ENCODE measurements at places on chromosomes 3 and 15.

DNA sequence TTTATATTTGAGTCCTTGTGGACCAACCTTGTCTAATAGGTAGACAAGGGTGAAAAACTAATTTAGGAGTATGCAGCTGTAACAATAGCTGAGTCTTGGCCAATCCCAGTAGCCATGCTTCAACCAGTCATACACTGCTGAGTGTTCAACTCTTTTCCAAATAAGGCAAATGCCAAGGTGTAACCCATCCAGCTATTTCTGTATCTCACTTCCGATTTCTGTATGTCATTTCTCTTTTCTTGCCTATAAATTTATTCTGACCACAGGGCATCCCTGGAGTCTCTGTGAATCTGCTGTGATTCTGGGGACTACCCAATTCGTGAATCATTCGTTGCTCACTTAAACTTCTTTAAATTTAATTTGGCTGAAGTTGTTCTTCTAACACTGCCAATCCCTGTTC is 93.2 kb downstream of the MAGI1 start:
- no peak for DNase-seq

- DNase-seq: no peak
These were observed 142.9 kb downstream of the LRRK1 start for GRCh38 chr15:101062063-101062462.

DNA sequence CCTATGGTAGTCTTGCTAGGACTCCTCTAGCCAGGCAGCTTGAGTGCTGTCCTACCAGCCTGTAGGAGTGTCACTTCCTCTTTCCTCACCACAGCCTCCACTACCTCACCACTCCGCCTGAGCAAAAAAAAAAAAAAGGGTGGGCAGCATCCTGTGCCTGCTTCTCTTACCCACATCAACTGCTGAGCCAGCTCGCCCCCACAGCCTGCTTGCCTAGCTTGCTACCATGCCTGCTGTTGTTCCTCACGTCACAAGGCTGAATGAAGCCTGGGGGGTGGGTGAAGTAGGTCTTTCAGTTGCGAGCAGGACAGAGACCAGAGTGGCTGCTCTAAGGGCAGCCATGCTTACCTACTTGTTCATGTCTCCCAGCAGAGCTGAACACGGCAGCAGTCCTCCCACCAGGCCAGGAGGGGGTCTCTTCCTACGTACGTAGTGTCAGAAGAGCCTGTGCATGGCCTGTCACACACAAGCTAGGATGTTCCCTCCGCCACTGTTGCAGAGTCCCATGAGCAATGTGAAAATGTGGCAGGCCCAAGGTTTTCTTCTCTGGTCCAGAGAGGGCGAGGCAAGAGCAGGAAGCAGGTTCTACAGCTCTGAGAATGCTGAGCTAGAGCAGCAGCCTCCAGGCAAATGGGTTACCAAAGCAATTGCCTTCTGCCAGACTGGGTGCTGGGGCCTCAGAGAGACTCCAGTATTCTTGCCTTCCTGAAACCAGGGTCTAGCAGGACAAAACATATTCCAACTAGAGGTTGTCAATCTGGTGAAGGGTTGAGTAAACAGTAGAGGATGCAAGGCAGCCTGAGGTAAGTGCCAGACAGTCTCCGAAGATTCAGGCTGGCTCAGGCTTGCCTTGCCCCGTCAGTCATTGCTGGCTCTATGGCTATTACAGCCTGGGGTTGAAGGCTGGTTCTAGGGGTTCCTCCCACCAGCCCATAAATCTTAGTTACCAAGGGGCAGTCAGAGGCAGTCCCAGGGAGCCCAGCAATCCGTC is 8.1 kb downstream of the PPM1M start:
- DNase-seq: peak; percentile 61

GRCh38 chr15:64507293-64507802 is 47.0 kb downstream of the ZNF609 start:
- peak; percentile 26 for DNase-seq

DNA sequence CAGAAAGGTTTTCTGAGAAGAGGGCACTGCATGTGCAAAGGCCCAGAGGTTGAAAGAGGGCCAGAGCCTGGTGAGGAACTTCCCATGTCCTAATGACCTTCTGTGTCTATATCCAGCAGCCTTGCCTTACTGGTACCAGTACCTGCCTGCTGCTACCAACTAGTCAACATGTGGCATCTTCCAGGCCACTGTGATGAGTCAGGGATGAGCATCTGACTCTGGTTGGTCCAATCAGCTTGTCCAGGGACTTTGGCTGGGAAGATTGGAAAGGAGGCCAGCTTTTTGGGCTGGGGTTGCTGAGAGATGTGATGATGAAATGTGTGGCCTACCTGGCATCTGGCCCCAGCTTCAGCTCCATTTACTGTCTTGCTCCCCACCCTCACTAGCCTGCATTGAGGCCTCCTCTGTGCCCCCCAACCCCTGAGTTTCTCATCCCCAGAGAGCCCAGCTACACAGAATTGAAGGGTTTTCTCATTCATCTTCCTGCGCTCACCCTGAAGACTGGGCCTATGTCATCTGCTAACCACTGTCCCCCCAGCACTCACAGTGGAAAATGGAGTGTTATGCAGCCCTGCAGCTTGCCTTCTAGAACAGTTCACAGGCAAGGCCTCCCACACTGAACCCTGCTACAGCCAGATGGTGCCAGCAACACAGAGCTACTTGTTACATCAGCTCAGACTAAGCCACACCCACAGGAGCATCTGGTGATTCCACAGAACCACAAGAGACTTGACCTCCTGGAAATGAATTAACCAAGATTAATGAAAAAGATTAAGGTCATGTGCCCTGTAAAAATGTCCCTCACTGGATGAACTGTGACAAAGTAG is 1.3 kb upstream of the TWF2 start:
- DNase-seq: no peak

DNA sequence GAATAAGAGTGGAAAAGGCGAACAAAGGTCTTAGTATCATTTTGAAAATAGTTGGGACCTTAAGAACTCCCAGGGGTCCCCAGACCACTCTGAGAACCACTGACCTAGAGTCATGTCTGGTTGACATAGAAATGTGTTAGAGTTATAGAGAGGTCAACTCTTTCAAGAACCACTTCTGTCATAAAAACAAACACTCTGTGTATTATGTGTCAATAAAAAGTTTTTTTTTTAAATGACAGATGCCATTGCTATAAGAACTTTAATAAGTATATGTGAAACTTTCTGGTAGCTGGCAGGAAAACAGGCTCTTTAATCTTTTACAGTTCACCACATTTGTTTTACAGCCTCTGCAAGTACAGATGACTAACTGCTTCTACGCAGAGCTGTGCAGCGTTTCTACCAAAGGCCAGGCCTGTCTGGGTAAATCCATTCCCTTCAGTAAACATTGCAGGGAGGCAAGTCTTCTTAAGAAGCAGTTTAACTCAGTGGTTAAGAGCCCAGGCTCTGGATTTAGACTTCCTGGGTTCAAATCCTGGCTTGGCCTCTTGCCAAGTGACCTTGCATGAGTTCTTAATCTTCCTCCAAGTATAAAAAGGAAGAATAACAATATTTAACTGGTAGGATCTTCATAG is 56.6 kb downstream of the RFTN1 start:
- DNase-seq: no peak

DNA sequence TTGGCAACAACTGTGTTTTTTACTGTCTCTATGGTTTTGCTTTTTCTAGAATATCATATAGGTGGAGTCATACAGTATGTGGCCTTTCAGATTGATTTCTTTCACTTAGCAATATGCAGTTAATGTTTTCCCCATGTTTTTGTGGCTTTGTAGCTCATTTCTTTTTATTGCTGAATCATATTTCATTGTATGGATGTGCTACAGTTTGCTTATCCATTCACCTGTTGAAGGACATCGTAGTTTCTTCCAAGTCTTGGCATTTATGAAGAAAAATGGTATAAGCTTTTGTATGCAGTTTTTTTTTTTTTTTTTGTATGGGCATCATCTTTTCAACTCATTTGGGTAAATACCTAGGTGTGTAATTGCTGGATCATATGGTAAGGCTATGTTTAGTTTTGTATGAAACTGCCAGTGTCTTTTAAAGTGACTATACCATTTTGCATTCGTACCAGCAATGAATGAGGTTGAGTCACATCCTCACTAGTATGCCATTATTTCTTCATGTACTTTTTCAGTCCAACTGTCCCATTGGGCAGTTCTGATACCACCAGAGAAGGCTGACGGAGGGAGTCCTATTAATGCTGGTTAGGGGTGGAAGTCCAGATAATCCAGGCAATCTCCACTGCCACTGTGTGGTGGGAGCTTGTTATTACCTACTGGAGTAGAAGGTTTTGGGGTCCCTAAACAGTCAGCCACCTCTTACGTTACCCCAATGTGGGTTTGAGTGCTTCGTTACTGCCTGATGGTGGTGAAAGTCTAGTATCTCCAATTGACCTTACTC is 210.5 kb downstream of the DOCK3 start:
- no peak for DNase-seq

- DNase-seq: peak; percentile 59
These were observed 12.7 kb downstream of the PLXND1 start for GRCh38 chr3:129593595-129594339.

- DNase-seq: no peak
These were observed 26.1 kb downstream of the MGLL start for GRCh38 chr3:127796045-127796830.

DNA sequence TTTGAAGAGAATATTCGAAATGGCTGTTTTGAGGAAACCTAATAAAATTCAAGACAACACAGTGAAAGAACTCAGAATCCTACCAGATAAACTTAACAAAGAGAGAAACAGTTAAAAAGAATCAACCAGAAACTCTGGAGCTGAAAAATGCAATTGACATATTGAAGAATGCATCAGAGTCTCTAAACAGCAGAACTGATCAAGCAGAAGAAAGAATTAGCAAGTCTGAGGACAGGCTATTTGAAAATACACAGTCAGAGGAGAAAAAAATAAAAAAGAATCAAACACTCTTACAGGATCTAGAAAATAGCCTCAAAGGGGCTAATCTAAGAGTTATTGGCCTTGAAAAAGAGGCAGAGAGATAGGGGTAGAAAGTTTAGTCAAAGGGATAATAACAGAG is 13.5 kb downstream of the C3orf33 start:
- no peak for DNase-seq

GRCh38 chr15:89131731-89132130 is 43.5 kb downstream of the ABHD2 start:
- DNase-seq: no peak

DNA sequence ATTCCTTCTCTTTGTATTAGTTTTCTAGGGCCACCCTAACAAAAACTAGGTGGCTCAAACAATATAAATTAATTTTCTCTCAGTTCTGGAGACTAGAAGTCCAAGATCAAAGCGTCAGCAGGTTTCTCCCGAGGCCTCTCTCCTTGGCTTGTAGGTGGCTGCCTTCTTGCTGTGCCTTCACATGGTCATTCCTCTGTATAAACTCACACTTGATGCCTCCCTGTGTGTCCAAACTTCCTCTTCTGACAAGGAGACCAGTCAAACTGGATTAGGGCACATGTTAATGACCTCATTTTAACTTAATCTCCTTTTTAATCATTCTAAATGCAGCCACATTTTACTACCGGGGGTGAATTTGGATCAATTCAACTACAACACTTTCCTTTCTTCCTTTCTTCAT is 691.1 kb downstream of the DIPK2A start:
- DNase-seq: no peak

DNA sequence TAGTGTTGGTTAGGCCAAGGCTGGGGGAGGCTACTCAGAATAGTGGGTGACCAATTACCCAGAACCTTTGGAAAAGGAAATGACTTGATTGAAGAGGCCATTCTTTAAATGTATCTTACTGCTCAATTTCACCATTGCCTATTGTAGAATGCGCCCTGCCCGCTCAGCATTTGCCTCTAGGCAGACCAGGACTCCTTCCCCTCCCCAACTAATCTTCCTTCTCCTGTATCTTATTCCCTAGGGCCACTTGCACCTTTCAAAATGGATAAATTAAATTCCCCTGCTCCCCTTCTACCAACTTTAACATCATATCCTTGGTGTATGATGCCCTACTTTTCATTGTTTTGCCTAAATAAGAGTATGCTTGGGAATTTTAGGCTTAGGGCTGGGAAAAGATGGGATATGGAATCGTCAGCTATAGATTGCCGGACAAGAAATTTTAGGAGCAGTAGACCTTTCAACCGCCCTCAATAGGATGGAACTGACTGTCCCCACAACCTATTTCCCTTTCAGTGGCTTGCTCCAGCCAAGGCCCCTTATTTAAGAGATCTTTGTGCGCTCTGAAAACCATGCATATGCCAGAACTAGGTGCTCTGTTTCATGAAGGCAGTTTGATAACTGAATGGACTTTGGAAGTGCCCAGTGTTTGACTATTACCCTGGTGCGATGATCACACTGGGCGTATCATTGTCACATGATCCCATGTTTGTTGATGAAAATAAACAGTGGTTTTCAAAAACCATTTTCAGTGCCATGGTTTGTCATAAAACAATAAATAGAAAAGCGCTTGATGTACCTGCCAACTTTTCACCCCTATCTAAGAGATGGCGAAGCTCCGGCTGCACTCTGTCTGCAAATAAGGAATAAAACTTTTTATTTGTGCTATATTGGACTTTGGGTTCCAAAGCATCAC is 74.3 kb upstream of the TSEN2 start:
- no peak for DNase-seq

DNA sequence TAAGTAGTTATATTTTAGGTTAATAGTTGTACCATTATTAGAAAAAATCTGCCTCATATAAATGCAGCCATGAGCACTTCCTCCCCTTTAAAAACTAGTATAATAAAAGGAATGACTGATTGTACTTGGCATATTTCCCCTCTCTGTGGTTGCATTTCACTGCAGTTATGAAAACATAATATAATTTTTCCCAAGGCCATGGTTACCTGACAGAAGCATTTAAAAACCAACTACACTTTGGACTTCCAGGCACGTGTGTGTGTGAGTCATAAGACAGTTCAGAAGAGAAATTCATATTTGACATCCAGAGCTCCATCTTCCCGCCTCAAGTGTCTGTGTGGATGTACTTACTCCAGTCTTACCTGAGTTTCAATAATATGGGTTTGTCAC is 828.2 kb upstream of the CFAP20DC start:
- DNase-seq: no peak

GRCh38 chr3:100614941-100615340 is 5.5 kb downstream of the ADGRG7 start:
- DNase-seq: no peak

GRCh38 chr15:58329211-58329610 is 102.6 kb upstream of the LIPC start:
- no peak for DNase-seq

DNA sequence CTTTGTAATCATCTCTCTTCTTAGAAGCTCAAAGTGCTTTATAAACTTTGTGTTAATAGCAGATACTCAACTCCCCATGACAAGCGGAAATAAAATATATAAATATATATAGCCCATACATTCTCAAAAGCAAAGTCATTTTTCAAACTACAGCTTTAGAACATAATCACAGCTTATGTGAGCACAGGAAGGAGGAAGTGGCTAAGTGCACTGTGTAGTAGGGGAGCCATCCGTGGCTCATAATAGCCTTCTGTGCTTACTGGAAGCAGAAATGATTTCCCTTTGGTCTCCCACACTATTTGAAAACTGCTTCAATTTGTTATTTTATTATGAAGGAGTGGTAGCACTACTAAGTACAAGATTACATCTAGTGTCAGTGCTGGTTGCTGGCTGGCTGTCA is 151.4 kb upstream of the ARL6 start:
- no peak for DNase-seq

DNA sequence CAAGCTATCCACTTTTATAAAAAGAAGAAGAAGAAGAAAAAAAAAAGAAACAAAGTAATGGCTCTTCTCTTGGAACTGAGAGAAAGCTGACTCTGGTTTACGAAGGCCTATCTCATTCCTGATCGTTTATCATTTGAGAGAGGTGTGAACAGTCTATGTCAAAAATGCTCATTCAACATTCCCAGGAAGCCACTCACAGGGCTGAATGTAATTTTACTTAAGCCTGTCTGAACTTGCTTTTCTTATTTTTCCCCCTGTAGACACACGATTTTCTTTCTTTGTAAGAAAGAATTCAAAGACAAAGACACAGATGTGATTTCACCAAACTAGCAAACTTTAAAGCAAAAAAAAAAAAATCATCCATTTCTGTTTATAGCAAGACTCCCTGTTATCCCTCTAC is 805.8 kb downstream of the FHIT start:
- no peak for DNase-seq

Measured in stimulated activated CD4-positive, alpha-beta T cell treated with anti-CD3 and anti-CD28 coated beads, Interleukin-12 subunit alpha, Interleukin-12 subunit beta, amount 100 ng/mL, for 24 hours (primary cell).